ENCODE measurements at places on chromosomes 5 and 9.

DNA sequence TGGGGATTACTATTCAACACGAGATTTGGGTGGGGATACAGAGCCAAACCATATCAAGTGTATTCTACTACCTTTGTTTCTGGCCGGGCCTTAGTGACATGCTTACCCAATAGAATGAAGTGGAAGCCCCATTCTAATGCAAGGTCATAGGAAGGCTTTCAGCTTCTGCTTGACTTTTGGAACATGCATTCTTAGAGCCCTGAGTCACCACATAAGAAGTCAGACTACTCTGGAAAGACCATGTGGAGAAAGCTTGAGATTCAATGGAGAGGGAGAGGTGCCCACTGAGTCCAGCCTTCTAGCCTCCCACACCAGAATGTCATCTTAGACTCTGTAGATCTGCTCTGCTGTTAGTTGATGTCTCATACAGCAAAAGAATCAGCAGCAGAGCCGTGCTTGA is 155.7 kb upstream of the FBN2 start:
- DNase-seq = no peak

DNA sequence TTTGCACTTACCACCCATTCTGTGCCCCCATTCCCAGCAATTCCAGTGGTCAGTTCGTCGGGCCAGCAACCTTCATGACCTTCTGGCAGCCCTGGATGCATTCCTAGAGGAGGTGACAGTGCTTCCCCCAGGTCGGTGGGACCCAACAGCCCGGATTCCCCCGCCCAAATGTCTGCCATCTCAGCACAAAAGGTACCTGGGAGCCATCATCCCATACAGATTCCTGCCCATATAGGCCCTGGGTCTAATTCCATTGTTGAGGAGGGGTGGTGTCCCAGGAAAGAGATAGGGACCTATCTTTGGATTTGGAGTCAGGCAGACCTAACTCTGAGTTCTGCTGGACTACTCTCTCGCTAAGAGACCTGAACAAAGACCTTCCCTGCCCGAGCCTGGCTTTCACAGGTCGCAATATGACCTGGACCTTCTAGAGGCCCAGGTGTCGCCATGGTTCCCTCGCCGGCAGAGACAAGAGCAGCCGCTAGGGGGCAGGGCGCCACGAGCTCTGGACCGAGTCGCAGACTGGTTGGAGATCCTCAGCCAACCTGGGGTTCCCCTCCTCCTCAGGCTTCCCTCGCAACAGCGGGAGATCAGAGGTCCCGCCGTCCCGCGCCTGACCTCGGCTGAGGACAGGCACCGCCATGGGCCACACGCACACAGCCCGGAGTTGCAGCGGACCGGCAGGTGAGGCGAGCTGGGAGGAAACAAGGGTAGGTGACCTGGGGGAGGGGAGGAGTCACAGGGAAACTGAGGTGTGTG is 3.1 kb downstream of the SLC4A9 start:
- peak; percentile 81 for DNase-seq

GRCh38 chr9:29214690-29215253 is 1641.5 kb upstream of the C9orf72 start:
- DNase-seq = no peak

DNA sequence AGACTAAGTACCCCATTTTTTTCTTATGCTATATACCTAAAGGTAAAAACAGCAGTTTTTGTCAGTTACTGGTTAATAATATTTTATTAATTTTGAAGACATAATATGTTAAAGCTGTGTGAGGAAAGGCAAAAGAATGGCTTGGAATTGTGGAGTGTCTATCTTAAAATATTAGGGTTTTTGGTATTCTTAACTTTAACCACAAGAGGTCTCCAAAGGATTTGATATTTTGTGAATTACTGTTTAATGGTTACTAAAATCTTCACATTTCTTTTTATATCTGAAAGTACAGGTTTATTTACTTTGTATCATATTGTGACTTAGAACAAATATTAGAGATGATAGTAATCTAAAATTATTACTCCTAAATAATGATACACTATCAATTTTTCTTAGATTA is 32.0 kb upstream of the DHFR start:
- DNase-seq = no peak

GRCh38 chr5:7980881-7981280 is 111.9 kb downstream of the MTRR start:
- no peak for DNase-seq

DNA sequence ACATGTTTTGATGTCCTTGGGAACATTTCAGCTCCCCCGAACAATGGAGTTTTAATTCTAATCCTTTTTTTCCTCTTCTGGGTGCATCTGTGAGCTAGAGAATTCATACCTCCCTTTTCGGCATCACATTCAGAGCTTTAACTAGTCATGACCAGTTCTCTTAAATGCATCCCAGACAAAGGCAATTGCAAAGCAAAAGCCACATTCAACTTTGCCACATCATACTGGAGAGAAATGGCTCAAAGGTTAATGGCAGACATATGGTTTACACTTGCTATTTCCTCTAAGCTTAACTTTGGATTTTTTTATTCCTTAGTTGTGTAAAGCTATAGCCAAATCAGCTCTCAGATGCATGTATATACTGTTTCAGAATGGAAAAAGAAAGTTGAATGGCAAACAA is 153.3 kb downstream of the ESM1 start:
- DNase-seq = no peak

- no peak for DNase-seq
These were observed 26.2 kb upstream of the SERINC5 start for GRCh38 chr5:80282054-80282453.

DNA sequence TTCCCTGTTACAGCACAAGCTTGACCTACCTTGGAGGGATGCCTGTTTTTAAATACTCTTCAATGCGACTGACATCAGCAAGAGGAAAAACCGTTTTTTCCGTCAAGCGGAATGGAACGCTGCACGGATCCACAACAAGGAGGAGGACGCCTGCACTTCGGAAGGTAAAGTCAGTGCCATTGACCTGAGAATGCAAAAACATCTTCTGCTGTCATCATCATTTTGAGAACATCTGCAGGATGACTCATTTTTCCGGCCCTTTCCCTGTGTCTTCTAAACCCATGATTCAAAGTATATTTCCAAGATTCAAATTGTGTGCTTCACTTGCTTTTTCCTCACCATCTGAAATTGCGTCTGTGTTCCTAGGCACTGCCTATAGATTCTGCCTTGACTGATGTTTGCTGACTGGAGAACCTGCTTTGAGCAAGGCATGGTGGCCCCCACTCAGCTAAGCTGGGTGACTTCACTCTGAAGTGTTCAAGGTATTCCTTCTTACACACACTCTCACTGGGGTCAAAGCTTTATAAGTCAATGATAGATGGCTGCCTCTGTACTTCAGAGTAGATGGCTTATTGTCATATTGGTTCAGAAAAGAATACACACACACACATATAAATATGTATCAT is 78.1 kb downstream of the CEMIP2 start:
- DNase-seq = no peak
